CD8-positive, alpha-beta T cell (primary cell): ENCODE measurements at places on chromosomes 16 and 17.

- no peak for DNase-seq
Observed at GRCh38 chr17:28033972-28034714, 8.3 kb upstream of the NLK start.

GRCh38 chr17:72472106-72472505, 351.3 kb downstream of the SOX9 start:
- DNase-seq = no peak

DNA sequence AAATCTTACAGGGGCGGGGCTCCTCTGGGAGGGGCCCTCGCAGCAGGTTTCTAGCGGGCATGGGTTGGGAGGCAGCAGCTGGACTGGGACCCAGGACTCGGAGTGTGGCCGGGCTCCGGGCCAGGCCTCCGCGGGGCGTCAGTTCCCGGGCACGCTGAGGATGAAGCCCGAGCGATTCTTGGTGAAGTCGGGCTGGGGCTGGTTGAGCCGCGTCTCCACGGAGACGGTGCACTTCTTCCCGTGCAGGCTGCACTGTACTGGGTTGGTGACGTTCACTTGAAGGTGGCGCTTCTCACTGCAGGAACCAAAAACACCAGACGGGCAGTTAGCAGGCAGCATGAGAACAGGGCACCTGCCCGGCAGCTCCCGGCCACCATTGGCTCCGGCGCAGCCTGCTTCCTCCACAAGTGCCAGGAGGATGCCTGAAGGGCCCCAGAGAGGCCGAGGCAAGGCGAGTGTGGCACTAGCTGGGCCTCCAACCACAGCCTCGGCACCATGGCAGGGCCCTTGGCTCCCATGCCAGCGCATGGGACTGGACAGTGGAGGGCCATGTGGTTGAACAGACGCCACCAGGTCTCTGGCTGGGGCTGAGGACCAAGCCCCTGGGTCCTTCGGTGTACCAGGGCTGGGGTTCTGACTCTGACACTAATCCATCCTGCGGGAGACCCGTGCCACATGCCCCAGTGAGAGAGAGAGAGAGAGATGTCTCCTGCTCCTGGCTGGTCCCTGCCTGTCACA, 8.0 kb downstream of the CDK5R1 start:
- DNase-seq = no peak

GRCh38 chr17:68184141-68184571, 63.7 kb upstream of the AMZ2 start:
- DNase-seq = no peak

- no peak for DNase-seq
Observed at GRCh38 chr16:48347980-48348379, 37.2 kb downstream of the SIAH1 start.

DNA sequence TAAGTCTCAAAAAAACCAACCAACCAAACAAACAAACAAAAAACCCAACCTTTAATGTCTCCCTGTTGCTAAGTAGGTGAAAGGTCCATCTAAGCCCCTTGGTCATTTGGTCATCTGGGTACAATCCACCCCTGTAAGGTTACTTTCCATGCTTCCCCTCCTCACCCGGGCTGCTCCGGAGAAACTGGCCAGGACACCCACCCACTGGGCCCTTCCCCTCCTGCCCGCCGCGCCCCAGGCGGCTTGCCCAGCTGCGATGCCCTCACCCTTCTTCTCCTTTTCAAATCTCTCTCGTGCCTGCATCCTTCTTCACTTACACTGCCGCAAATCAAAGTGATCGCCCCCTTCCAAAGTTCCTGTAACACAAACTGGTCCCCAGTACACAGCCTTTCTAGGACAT, 2.0 kb downstream of the NTAN1 start:
- DNase-seq = no peak

DNA sequence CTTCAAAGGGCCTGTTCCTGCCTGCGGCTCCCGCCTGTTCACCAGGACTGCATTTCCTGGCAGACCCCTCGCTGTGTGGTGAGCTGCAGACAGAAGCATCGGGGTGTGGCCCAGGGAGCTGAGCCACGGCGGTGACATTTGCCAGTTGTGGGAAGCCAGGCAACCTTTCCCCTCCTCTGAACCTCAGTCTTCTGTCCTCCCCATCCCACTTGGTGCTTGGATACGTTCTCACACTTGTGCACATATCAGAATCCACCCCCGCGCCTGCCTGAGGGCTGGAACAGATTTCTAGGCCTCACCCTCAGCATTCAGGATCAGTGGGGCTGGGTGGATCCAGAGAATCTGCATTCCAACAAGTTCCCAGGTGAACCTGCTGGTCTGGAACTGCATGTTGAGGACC, 63.5 kb downstream of the CRISPLD2 start:
- no peak for DNase-seq

- DNase-seq = no peak
Observed at GRCh38 chr16:17273142-17273561, 197.6 kb downstream of the XYLT1 start.

- no peak for DNase-seq
Observed at GRCh38 chr17:12738624-12739023, 50.7 kb upstream of the ARHGAP44 start.

- DNase-seq = no peak
Observed at GRCh38 chr17:45770632-45771270, 13.4 kb upstream of the CRHR1 start.

DNA sequence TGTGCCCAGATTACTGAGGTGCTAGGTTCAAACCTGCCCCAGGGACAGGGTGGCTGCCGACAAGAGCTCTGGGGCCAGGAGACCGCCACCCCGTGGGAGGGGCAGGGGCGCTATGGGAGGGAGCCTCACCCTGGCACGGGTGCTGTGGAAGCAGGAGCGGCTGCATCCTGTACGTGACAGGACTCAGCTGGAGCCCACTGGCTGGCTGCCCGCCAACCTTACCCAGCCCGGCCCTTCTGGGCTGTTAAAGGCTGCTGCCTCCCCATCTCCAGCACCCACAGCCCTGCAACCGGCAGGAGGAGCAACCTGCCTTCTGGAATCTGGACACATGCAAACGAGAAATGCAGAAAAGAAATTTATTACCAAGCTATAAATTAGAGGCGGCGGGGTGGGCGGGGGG, 11.2 kb downstream of the PAM16 start:
- no peak for DNase-seq

DNA sequence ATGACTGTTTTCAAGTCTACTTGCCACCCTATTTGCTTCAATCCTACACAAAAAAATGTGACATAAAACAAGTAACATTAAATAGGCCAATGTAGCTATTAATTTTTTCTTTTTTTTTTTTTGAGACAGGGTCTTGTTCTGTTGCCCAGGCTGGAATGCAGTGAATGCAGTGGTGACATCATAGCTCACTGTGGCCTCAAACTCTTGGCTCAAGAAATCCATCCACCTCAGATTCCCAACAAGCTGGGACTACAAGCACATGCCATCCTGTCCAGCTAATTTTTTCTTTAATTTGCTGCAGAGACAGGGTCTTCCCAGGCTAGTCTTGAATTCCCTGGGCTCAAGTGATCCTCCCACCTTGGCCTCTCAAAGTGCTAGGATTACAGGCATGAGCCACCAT, 29.4 kb downstream of the ANKFY1 start:
- no peak for DNase-seq

DNA sequence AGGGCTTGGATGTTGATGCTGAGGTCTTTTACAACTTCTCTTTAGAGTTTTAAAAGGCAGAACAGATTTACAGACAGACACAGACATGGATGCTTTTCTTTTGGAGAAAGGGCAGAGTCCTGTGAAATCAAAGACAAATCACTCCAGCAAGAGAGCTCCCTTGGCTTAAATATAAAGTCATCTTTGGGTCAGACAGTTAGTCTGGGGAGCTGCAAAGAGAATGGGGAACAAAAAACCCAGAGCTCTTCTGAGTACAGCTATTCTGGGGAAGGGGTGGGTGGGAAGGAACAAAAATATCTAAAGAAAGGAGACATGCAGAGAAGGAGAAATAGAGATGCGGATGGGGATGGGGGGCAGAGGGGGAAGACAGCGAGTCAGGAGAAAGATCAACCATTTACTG, 266.6 kb downstream of the XYLT1 start:
- no peak for DNase-seq

DNA sequence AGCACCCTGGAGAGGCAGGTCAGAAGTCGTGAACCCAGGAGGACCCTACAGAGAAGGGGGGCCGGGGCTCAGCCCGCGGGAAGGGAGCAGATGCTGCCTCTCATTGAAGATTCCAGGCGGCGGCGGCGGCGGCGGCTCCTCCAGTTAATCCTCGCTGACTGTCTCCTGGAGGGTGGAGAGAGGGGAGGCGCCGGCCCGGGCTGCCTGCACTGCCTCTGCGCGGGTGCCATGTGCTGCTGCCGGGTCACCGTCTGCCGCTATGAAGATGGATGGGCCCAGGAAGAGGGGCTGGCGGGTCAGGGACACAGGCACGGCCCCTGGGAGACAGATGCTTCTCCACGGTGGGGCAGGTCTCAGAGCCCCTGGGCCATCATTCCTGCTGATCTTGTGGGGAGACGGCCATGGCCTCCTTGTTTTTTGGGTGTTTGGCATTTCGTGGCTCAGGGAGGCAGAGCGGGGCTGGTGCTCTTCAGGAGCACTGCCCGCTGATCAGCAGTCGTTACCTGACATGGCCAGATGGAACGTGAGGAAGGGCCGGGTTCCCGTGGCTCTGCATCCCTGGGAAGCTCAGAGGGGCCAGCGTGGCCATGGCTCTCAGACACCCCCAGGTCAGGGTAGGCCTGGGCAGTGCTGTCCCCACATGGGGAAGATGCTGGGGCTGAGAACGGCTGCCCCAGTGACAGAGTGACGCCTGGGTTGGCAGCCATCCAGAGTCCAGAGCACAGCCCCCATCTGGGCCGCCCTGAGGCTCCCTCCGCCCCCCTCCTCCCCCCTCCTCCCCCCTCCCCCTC, 36.1 kb downstream of the GINS2 start:
- DNase-seq = peak; percentile 58

DNA sequence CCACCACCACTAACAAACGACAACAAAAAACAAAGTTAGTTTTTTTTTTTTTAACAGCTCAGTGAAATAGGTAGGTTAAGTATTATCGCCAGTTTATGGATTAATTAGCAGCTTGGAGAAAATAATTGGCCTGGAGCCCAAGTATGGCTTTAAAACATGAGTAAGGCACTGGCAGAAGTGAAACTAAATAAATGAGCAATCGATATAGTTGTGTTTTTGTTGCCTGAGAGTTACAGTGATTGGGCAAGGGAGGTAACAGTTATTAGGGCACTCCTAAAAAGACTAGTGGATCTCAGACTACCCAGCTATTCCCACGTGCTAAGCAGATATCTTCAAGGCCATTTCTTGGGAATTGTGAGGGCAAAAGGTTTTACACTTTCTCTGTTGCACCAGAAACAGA, 2.4 kb downstream of the MLKL start:
- no peak for DNase-seq

GRCh38 chr16:81445143-81445961, 744 bp downstream of the CMIP start:
- DNase-seq = peak; percentile 8

GRCh38 chr17:59842901-59843652, 49.7 kb downstream of the TUBD1 start:
- no peak for DNase-seq

- no peak for DNase-seq
Observed at GRCh38 chr17:12756786-12757185, 32.5 kb upstream of the ARHGAP44 start.

DNA sequence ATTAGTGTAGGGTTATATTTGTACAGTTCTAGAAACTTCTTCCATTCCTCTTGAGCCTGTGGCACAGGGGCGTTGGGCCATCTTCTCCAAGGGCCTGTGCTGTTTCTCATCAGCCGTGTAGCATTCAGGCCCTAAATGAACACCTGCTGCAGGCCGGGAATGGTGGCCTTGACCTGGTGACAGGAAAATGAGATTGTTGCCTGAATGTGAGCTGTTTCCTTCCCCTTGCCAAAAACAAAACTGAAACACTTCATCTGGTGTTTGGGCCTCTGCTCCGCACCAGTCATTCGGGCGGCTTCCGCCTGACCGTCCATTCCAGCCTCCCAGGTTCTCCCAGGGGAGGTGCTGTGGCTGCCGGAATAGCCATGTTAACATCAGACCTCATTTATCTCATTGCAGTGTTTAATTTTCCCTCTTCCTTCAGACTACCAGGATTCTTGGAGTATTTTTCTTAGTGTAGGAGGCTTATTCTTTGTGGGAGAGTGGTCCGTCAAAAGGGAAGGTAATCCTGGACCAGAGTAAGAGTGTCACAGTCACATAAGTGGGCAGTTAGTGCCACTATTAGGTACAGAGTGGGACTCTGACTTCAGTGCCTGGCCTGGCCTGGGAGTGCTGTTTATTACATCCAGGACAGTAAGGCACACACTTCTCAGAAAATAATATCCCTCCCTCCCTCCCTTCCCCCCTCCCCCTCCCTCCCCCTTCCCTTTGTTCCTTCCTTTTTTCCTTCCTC, 61.9 kb downstream of the WWP2 start:
- DNase-seq = no peak

GRCh38 chr17:81244358-81245023, 5.4 kb downstream of the NDUFAF8 start:
- DNase-seq = no peak

GRCh38 chr17:37386462-37386861, 10.7 kb downstream of the C17orf78 start:
- DNase-seq = no peak

GRCh38 chr16:76885776-76886537, 305.0 kb upstream of the MON1B start:
- no peak for DNase-seq

GRCh38 chr16:78455861-78456260, 356.4 kb downstream of the WWOX start:
- DNase-seq = no peak

DNA sequence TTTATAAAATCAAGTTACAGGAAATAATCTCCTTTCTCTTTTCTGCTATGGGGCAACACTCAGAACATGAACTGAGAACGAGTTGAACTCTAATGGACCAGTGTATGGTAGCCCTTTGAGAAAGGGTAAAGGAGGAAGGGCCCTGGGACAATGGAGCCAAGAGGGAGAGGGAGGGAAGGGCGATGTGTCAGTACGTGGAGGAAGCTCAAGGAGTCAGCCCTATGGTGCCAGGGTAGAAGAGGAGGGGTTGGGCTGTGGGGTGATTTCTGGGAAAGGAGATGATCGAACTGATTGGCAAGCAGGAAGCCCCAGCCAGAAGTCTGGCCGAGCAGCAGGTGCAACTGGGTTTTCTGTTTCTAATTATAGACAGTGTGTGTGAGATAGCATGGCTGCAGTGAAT, 4.3 kb upstream of the WIPI1 start:
- DNase-seq = no peak

DNA sequence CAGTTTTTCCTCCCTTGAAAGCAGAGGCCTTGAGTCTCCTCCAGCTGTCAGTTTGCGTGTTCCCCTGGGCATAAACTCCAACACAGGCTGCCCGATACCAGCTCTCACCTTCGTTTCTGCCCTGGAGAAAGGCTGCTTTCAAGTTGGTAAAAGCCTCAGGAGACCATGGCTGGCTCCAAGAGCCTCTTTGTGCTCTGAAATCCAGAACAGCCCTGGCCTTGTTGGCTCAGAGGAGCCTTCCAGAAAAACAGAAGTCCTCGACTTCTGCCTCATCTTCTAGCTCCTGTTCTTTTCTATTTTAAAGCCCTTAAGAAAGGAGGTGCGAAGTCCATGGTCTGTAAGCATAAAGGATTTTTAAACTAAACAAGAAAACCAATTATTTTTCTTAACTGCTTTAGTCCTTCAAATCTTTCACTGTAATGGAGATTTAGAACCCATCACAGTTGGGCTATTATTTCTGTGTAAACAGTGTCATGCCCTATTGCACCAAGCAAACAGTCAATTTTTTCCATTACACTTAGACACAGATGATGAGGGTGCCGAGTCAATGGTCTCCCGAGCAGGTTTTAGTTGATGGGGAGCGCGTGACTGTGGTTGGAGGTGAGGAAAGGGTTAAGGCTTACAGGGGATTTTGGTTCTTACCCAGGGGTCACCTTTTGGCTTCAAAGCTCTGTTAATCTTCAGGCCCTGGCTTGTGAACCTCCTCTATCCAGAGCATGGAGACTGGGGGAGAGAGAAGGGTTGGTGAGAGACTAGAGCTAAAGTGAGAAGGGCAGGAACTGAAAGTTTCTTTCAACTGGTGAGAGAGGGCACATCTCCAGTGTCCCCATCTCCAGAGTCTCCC, 212.8 kb downstream of the MSI2 start:
- DNase-seq = no peak
